ENCODE measurements at places on chromosomes 1 and 21. TPM values are rescaled to one million over a fixed set of nuclear protein-coding genes. Genes with fewer than 3 reads are reported as not detected.
A peak's percentile ranks its signal among the peaks of the same experiment; 100 is the strongest.

- H3K27ac ChIP-seq: no peak overlapping the region
- peak; percentile 59 for DNase-seq
- no peaks in the 10 kb centered on the region for H3K36me3 ChIP-seq
- peaks cover 15% of the 10 kb centered on the region for H3K27me3 ChIP-seq
- no peaks in the 10 kb centered on the region for H3K4me1 ChIP-seq
Measured at GRCh38 chr1:18012686-18013085, 94.9 kb upstream of the IGSF21 start.

Gene ADSS2
- 43.8 TPM for total RNA-seq

GRCh38 chr1:7108251-7108650 is 323.0 kb downstream of the CAMTA1 start:
- H3K27ac ChIP-seq: no peak overlapping the region
- DNase-seq: no peak
- H3K27me3 ChIP-seq: peaks cover 22% of the 10 kb centered on the region
- no peak overlapping the region for H3K4me3 ChIP-seq

- no peak overlapping the region for H3K4me3 ChIP-seq
- H3K36me3 ChIP-seq: peaks cover 32% of the 10 kb centered on the region
- DNase-seq: no peak
- H3K27me3 ChIP-seq: no peaks in the 10 kb centered on the region
- H3K27ac ChIP-seq: peak overlapping the region; percentile 34
- peaks cover 40% of the 10 kb centered on the region for H3K4me1 ChIP-seq
Measured at GRCh38 chr1:54857746-54858561, 29.0 kb downstream of the DHCR24 start.

DNA sequence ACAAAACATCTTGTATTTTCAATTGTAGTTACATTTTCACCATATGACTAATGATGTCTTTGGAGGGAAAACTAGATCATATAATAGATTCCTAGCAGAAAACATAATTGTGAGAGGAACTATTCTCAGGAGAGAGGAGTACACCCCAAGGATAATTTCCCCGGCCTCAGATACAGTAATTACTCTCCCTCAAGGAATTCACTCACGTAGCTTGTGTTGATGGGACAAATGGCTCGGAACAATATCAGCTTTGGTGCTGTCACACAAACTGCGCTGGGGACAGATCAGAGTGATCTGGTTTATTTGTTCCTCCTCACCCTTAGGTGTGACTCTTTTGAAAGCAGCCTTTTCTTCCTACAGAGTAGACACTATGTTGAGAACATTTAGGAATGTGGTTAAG is 11.2 kb downstream of the ABCG1 start:
- no peaks in the 10 kb centered on the region for H3K36me3 ChIP-seq
- H3K4me3 ChIP-seq: no peak overlapping the region
- no peak overlapping the region for H3K27ac ChIP-seq
- DNase-seq: no peak
- peaks cover 33% of the 10 kb centered on the region for H3K4me1 ChIP-seq
